GM23248 (cell line): ENCODE measurements at places on chromosomes 6 and 20.

DNA sequence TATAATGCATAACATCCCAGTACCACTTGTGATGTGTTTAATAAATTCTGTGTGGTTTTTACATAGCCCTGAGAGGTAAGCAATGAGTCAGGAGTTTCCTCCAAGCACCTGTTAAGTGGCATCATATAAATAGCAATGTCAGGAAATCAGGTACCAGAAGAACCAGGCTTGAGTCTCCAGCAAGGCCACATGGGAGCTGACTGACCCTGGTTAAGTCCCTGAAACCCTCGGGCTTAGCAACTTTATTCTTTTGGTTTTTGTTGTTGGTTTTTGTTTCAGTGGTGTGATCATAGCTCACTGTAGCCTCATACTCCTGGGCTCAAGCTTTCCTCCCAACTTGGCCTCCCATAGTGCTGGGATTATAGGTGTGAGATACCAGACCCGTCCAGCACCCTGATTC, 70.0 kb downstream of the PTPRT start:
- no peak for DNase-seq

GRCh38 chr6:101086473-101086872, 205.3 kb upstream of the ASCC3 start:
- DNase-seq, result no peak

- DNase-seq, result peak; percentile 77
These were observed 6.1 kb upstream of the HSPA1B start for GRCh38 chr6:31821301-31822035.

DNA sequence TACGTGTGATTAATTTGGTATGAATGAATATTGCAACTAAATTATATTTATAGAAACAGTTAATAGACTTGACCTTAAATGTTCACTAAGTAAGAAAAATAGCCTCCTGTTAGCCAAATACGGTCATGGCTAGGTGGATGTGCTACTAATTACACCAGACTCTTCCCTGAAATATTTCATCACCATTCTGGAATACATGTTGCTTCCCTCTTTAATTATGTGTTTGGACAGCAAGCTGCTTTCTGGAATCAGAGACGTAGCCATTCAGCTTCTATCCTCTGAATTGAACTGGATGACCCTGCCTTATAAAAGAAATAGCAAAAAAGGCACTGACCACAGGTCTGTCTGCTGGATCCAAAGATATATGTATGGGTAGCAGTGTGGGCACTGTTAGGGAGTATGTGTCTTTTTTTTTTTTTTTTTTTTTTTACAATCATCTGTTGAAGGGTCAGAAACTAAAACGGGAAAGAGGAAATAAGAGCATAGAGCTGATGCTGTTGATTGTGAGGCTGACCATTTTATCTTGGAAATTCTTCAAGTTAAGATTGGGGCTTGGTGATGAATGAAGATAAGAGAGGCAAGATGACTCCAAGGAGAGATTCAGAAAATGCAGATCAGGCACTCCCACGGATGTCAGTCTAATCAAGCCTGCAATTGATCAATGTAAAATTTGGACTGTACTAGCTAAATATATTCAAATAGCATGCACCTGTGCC, 283.2 kb upstream of the HSF2 start:
- DNase-seq, result no peak

DNA sequence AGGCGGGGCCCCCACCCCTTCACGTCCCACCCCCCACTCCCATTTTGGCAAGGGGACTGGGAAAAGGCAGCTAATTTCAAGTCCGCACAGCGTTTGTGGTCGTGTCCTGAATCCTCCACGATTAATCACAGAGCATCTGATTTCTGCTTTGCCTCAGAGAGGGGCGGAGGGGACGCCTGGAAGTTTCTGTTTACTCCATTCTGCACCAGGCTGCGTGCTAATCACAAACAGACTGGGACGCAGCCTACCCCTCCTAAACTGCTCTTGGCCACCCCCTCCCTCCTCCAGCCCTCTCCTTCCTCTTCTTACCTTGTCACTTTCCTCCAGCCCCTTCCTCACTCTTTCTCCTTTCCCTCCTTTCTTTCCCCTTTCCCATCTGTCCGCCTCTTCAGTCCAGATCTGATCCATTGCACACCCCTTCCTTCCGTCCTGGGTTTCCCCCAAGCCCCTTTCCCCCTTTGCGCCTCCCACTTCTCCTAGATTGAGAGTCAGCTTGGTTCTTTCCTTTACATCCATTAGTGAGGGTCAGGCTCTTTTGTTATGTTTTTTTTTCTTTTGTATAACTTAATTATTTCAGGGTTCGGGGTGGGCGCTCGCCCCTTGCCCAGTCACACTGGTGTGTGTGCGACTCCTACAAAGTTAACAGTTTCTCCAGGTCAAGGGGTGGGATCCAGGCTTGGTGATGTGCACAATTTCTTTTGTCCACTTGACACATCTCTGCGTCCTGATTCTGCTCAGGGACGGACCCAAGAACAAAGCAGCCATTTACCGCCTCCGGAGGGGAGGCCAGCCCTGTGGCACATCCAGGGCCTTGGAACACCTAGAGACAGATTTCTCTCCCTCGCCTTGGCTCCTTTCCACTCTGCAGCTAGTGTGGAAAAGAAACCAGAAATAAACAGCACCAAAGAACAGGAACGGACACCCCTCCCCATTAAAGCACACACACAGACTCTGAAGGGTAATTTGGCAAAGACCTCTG, 520 bp upstream of the RIPOR3 start:
- peak; percentile 80 for DNase-seq

DNA sequence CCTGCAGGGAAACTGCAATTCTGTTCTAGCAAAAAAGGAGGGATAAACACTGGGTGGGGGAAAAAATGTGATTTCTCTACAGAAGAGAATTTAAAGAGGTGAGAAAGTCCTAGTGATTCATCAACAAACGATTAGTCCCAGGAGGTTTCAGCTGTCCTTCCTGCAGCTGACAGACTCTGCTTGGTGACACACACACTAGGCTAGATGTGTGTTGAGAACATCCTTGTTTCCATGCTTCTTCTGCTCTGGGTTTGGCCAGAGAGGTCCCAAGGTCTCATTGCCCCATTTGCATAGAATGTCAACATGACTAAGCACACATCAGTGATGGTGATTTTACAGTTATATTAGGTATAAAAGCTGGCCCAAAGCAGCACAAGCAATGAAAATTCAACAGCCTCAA, 258.3 kb downstream of the NFATC2 start:
- peak; percentile 29 for DNase-seq

GRCh38 chr6:10595731-10596664, 74.8 kb downstream of the GCNT2 start:
- no peak for DNase-seq

- no peak for DNase-seq
These were observed 49.0 kb upstream of the ASF1A start for GRCh38 chr6:118844915-118845314.

- DNase-seq, result no peak
These were observed 53.4 kb upstream of the UTRN start for GRCh38 chr6:144231721-144232120.

DNA sequence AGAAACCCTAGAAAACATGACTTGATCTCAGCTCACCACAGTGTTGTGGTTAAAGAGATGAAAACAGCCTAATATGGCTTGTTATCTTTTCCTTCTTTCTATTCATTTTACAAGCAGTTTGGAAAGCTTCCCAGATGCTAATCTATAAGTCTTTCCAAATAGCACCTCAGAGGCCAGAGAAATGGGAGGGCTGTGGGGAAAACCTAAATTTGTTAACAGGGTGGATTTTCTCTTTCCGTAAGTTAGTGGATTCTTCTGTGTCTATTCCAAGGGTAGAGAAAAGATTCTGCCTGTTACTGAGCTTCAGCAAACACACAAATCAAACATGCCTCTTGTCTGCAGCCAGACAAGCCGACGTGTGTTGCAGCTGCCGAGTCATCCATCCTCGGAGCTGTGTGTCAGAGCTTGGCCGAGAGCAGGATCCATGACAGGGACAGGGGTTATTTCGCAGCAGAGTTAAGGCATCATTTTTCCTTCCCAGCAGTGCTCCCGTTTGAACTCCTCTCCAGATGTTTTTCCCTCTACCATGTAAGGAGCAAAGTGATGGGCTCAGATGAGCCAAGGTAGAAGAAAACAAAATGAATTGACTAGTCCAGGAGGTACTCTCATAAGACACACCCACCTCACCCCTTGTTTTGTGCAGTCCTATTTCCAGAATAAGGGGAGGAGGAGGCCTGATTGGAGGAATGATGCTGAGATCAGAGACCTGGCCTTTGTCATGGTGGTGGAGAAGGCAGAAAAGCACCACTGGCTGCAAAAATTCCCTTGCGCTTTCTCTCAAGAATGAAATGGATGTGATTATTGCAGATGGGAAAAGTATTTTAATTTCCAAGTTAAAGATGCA, 560.0 kb downstream of the C6orf118 start:
- DNase-seq, result peak; percentile 60

DNA sequence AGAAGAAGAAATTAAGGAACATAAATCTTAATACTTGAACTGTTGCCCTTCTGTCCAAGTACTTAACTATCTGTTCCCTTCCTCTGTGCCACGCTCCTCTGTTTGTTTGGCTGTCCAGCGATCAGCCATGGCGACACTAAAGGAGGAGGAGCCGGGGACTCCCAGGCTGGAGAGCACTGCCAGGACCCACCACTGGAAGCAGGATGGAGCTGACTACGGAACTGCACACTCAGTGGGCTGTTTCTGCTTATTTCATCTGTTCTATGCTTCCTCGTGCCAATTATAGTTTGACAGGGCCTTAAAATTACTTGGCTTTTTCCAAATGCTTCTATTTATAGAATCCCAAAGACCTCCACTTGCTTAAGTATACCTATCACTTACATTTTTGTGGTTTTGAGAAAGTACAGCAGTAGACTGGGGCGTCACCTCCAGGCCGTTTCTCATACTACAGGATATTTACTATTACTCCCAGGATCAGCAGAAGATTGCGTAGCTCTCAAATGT, 17.1 kb downstream of the IRF4 start:
- DNase-seq, result peak; percentile 75

DNA sequence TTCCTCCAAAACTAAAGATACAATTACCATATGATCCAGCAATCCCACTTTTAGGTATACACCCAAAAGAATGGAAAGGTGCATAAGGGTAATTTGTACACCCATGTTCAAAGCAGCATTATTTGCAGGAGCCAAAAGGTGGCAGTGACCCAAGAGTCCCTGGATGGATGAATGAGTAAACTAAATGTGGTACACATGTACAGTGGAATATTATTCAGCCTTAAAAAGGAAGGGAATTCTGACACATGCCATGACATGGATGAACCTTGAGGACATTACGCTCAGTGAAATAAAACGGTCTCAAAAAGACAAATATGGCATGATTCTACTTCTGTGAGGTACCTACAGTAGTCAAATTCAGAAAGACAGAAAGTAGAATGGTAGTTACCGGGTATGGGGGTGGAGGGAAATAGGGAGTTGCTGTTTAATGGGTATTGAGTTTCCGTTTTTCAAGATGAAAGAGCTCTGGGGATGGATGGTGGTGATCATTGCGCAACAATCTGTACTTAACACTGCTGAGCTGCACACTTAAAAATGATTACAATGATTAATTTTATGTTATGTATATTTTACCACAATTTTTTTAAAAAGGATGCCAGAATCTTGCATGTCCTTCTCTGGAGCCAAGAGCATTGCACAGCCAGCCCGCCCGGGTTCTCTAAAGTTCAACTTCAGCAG, 518.9 kb upstream of the JARID2 start:
- no peak for DNase-seq

GRCh38 chr20:2108987-2109386, 7.4 kb downstream of the STK35 start:
- DNase-seq, result peak; percentile 90

- peak; percentile 87 for DNase-seq
These were observed 23.7 kb upstream of the TMEM14A start for GRCh38 chr6:52647199-52647598.

GRCh38 chr6:24274441-24275083, 83.3 kb downstream of the DCDC2 start:
- peak; percentile 47 for DNase-seq

GRCh38 chr6:21748343-21749056, 154.9 kb downstream of the SOX4 start:
- peak; percentile 66 for DNase-seq

DNA sequence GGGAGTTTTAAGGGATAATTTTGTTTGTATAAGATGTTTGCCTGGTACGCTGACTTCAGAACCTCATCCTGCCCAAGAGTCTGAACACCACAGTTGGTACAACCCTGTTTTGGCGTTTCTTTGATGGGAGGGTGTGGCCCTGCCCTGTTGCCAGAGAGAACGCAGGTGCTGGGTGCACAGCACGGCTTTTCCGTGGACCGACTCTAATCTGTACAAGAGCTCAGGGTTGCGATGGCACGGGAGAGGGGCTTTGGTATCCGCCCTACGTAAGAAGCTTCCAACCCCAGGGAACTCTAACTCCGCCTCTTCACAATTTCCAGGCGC, 1.3 kb downstream of the CYP24A1 start:
- DNase-seq, result no peak

DNA sequence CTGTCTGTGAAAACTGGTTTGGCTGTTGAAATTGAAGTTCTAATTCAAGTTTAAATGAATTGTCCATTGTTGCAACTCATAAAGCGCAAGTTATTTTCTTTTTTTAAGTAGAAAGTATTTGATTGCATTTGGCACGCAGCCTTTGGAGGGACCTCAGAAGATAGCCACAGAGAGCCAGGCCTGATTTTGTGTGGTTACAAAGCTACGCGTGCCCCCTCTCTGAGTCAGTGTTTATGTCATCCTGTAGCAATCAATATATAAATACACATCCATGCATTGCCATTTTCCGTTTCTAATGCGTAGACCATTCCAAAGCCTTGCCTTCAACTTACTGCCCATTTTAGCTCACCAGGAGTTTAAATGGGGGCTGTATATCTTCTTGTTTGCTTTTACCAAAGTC, 173.2 kb downstream of the TMEM242 start:
- peak; percentile 13 for DNase-seq

DNA sequence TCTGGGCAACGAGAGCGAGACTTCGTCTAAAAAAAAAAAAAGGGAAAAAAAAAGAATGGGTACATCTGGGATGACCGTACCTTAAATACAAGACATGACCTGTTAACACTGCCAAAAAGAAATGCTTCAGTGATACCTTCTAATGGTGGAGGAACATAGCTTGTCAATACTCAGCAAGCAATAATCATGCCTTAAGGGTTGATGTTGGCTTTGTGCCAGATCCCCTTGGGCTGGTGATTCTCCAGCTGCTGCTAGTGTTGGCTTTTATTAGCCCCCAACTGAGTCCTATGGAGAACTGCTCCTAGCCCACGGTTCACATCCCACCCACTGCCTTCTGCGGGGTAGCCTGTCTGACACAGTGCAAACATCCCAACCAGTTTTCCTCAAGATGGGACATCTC, 134.9 kb downstream of the PLCB1 start:
- no peak for DNase-seq

- DNase-seq, result peak; percentile 31
These were observed 55.4 kb downstream of the CHMP4B start for GRCh38 chr20:33866398-33867100.

GRCh38 chr6:139778688-139779087, 404.2 kb upstream of the CITED2 start:
- peak; percentile 62 for DNase-seq

DNA sequence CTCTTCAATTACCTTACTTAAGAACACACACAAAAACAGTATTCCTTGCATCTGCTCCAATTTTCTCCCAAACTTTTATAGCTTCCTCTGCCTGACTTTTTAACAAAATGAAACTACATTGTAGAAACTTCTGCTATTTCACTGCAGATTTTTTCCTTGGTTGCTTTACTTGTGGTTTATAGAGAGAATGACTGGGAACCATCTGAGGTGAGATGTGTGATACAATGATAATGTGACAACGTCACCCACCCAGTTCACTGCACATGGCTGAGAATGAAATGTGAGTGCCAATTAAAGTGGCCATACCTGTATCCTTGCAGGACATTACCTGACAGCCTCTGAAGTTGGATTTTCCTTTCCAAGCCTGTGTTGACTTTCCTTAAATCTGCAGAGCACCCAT, 258.4 kb downstream of the CD83 start:
- no peak for DNase-seq
